T-helper 1 cell (primary cell): ENCODE measurements at places on chromosomes 16 and 17.
A peak's percentile ranks its signal among the peaks of the same experiment; 100 is the strongest.

DNA sequence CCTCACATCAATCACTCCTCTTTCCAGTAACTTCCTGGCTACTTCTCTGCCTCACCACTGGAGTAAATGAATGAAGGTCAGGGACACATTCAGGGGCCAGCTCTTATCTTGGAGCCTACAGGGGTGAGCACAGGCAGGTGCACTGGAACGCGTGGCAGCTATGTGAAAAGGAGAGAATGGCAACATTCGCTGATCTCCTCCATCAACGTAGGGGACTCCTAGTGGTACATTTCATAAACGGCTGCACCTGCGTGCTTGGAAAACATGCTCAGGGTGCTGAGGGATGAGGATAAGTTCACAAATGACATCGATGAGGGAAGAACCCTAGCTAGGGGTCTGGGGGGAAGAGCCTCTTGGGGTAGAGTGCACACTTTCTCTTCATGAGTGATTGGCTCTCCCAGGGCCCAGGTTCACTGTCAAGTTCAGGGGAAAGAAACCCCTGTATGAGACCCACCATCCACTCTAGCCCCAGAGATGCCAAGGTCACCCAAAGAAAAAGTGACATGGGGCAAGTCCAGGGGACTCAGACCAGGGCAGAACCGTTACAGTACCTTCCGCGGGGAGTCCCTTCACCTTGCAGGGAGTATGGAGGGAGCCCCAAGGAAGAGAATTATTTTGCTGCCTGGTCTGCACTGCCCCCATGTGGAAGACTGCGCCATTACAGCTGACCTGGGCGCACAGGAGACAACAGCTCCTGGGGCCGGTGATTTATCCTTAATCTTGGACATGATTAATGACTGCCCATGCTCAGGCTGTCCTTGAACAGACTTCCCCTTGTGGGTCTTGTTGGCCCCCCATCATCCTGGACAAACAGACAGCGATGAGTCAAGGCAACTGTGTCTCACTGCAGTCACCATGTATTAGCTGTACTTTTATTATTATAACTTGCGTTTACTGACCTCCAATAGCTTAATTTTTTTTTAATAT lies 30.1 kb downstream of the VAC14 start:
- DNase-seq: peak; percentile 35

DNA sequence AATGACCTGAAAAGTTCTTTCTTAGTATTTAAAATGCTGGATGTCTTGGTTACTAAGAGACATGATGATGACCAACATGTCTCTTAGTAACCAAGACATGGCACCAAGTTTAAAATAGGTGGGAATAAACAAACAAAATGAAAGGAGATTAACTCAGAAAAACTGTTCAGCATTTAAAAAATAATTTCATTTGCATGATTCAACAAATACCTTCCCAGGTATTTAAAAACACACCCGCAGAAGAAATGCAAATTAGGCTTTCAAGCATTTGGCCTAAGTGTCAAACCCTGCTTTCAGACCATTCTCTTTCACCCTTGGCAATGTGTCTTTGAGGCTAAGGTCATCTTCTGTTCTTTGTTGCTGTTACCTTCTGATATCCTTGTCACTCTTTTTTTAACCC lies 91.4 kb upstream of the CORO6 start:
- DNase-seq: no peak

GRCh38 chr16:17343728-17344127 lies 127.0 kb downstream of the XYLT1 start:
- no peak for DNase-seq

DNA sequence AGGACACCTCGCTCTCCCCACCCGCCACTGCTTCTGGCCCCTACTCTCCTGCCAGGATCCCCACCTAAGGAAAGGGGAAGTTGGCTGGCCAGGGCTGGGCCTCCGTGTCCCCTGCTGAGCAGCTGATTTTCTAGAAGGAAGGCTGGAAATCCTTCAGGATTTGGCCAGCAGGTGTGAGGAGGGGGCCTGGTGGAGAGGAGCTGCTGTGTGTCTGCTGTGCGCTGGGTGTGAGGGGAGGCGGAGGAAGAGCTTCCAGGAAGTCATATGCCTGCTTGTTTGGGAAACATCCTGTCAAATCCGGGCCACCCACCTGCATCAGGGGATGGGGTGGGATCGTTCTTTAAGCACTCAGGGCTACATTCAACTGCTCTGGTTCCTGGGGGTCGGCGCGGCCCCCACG lies 28.6 kb downstream of the TPSG1 start:
- DNase-seq: no peak

- no peak for DNase-seq
Measured at GRCh38 chr16:60882816-60883215, 1153.4 kb downstream of the CDH8 start.

DNA sequence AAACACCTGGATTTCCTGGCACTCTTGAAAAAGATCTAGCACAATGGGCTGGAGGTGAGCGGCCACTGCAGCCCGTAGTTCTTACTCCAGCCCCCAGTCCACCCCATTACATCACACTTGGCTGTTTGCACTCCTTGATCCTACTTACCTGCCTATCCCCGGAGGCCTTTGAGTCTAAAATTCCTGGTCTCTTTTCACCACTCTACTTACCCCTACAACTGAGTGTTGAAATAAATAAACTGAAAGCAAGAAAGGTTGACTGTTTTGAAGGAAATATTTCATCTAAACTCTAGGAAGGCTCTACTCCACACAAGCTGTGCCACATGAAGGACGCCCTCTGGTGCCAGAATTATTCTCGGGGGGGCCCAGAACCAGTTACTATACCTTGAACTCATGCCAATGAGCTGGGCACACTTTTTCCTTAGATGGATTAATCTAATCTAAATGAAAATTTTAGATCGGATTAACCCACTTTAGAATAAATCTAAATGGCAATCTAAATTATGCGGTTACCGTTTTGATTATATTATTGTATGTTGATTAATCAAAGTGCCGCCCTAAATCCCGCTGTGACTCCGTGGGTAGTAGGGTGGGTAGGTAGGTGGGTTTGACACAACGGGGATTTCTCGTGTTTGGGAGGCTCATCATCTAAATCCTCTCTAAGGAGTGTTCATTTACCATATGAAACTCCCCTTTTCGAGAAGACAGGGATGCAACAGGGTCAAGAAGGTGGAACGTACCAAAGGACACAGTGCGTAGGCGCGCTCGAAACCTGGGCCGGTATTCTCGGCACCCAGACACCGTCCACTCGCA lies 651 bp upstream of the EIF1 start:
- DNase-seq: peak; percentile 46

GRCh38 chr16:20846030-20846429 lies 39.7 kb downstream of the REXO5 start:
- no peak for DNase-seq

GRCh38 chr16:72033437-72033836 lies 20.9 kb upstream of the HP start:
- no peak for DNase-seq
